ENCODE measurements at places on chromosomes 1 and 21.

- no peak for DNase-seq
Measured at GRCh38 chr1:53025034-53025768, 36.8 kb upstream of the PODN start.

GRCh38 chr1:230849451-230850224 lies 18.7 kb downstream of the C1orf198 start:
- no peak for DNase-seq

GRCh38 chr1:181133441-181133951 lies 45.0 kb downstream of the IER5 start:
- no peak for DNase-seq

GRCh38 chr1:215793180-215793579 lies 226.1 kb downstream of the KCTD3 start:
- no peak for DNase-seq

- DNase-seq, result no peak
Measured at GRCh38 chr1:180280617-180281016, 50.6 kb downstream of the LHX4 start.

GRCh38 chr1:63967901-63968300 lies 194.1 kb downstream of the ROR1 start:
- no peak for DNase-seq

GRCh38 chr1:6969106-6969505 lies 183.9 kb downstream of the CAMTA1 start:
- DNase-seq, result no peak

- DNase-seq, result no peak
Measured at GRCh38 chr1:65310078-65310587, 790 bp downstream of the DNAJC6 start.

GRCh38 chr1:206719169-206719839 lies 34.6 kb downstream of the MAPKAPK2 start:
- DNase-seq, result no peak

DNA sequence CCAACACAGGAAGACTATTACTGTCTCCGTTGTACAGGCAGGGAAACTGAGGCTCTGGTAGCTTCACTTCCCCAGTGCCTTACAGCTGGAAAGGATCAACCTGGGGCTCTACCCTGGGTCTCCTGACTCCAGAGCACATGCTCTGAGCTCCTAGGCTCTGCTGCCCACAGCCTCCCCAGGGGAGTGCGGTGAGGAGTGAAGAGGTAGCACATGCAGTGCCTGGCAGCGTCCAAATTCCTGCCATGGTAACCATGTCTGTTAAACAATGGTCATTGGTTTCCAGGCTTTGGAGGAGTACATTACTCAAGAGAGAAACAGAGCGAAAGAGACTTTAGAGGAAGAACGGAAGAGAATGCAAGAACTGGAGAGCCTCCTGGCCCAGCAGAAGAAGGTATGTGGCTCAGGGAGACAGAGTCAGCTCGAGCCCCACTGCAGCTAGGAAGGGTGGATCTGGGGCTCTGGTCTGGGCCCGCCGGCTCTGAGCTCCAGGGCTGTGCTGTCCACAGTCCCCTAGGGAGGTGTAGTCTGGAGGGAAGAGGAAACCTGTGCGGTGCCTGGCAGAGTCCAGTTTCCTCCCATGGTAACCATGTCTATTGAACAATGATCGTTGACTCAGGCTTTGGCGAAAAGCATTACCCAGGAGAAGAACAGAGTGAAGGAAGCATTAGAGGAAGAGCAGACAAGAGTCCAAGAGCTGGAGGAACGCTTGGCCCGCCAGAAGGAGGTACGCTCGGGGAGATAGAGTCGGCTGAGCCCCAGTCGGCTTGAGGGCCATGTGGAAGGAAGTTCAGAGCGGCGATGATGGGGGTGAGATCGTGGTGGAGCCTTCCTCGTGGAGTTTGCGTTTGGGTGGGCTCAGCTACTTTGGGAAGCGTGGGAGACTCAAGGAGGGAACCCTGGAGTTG lies 64.6 kb upstream of the EFHD2 start:
- DNase-seq, result no peak

Measured in activated CD8-positive, alpha-beta memory T cell treated with anti-CD3 and anti-CD28 coated beads, Interleukin-2, amount 50 U/mL, for 4 hours (primary cell).